Suppressor macrophage treated with lipopolysaccharide for 4 hours (primary cell): ENCODE measurements at places on chromosomes 2 and 18.

- no peak for DNase-seq
Observed at GRCh38 chr2:105974812-105975211, 219.3 kb downstream of the UXS1 start.

GRCh38 chr18:79422022-79422782 is 26.5 kb downstream of the NFATC1 start:
- peak; percentile 68 for DNase-seq

DNA sequence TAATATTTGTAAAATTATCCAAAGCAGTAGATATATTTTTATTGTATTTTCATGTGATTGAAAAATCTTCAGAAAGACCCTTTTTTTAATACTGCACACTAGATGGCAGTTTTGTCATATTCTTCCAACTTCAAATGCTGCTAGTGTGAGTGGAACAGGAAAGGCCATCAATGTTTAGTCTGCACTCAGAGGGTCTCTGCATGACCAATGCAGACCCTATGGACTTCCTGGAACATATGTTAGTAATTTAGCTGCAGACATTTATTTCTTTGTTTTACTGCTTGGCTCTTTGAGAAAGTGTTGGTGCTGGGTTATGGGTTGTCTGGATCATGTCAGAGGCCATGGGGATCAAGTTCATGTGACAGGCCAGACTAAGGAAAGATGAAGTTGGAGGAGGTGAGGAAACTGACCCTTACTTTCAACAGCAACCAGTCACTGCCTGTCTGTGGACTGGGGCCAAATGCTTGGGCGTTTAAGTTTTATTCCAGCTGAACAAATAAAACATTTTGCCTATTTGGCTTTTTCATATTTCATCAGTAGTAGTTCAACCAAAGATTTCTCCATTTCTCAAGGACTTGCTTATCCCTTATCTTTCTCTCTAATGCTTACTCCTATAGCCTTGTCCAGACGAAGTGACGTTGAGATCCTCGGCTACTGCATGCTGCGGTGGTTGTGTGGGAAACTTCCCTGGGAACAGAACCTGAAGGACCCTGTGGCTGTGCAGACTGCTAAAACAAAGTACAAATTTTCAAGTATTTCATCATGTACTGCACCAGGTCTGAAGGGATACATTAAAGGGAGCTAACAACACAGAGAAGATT is 84.8 kb downstream of the VRK2 start:
- DNase-seq: no peak

DNA sequence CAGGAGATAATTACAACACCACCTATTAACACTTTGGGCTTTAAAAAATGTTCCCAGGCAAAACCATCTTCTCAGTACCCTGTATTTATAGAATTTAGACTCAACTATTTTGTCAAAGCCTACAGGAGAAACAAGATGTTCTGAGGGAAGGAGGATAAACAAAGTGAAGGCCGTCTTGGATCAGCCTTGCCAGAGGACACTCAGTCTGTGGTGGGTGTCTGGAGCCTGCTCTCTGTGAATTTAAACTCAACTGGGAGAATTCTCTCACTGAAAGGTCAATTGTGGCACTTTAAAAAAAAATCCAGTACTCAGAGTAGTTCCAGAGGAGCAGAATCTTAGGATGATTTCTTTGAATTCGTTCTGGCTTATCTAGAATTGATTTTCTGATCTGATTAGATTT is 28.4 kb upstream of the SLC1A4 start:
- no peak for DNase-seq

GRCh38 chr2:2083113-2083758 is 247.8 kb downstream of the MYT1L start:
- no peak for DNase-seq

- DNase-seq: no peak
Observed at GRCh38 chr2:117786520-117786919, 28.0 kb upstream of the DDX18 start.

GRCh38 chr18:70288171-70288850 is 534 bp upstream of the SOCS6 start:
- peak; percentile 41 for DNase-seq

- DNase-seq: no peak
Observed at GRCh38 chr2:18588049-18588448, 1.3 kb downstream of the NT5C1B start.

GRCh38 chr2:43513216-43513615 is 82.6 kb downstream of the THADA start:
- DNase-seq: no peak

- no peak for DNase-seq
Observed at GRCh38 chr18:52054324-52054723, 285.7 kb upstream of the DCC start.
